Stimulated activated CD4-positive, alpha-beta T cell treated with anti-CD3 and anti-CD28 coated beads, Interleukin-4, amount 100 ng/mL, for 48 hours (primary cell): ENCODE measurements at places on chromosomes 7 and 10.

- no peak for DNase-seq
These were observed 62.5 kb downstream of the PIK3CG start for GRCh38 chr7:106927536-106927935.

GRCh38 chr7:51295440-51296245, 21.0 kb downstream of the COBL start:
- DNase-seq, result no peak

- DNase-seq, result no peak
These were observed 1.6 kb downstream of the FAM53B start for GRCh38 chr10:124742413-124743190.

DNA sequence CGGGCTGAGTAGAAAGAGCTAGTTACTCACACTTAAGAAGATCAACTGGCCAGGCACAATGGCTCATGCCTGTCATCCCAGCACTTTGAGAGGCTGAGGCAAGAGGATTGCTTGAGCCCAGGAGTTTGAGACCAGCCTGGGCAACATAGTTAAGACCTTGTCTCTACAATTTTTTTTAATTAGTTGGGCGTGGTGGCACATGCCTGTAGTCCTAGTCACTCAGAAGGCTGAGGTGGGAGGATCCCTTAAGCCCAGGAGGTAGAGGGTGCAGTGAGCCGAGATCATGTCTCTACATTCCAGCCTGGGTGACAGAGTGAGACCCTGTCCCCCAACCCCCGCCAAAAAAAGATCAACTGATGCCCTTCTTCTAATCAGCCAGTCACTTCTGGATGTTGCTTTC, 74.6 kb upstream of the ATP6V0A4 start:
- no peak for DNase-seq

DNA sequence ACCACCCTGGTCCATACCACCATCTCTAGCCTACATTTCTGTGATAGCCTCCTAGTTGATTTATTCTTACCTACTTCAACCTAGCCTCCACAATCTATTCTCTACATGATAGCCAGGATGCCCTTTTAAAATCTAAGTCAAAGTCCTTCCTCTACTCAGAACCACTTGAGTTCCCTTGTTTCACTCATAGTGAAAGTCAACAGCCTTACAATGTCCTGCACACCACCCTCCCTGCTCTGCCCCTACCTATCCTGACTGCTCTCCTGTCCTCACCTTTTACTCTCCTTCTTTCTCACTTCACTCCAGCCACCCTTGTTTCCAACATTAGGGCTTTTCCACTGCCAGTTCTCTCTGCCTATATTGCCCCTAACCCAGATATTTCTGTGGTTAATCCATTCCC, 146.7 kb downstream of the GRM3 start:
- no peak for DNase-seq
